ENCODE measurements at places on chromosomes 6 and 20. TPM values are rescaled to one million over a fixed set of nuclear protein-coding genes. Genes with fewer than 3 reads are reported as not detected.

OOEP gene
- total RNA-seq = not detected

RUNX2 gene
- total RNA-seq = 0.42 TPM

SAMD5 gene
- 2.7 TPM for total RNA-seq

DNA sequence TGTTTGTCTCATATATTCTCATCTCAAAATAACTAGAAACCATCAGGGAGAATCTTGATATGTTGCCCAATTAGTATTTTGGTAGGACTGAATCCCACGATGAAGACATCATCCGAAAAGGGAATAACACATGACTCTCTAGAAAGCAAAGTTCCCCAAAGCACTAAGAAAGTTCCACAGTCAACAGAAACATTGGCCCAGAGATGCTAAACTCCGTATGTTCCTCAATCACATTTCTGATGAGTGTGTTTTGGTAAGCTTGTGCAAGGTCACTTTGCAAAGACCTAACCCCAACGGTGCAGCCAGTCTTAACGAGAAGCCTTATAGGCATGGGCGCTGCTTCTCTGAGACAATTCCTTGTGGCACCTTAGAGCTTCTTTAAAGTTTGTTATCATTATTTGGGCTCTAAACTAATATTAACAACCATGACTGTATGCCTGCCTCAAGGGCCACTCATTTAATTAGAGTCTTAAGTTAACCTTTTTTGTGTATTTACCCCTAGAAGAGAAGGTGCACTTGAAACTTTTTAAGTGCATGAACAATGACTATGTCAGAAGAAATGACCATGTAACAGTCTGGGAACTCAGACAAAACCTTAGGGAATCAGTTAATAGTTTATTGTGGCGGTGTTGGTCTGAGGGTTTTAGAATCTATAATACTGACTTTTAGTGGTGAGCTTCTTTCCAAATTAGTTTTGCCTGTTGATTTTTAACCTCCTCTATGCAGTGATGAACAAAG lies 202.0 kb upstream of the RAB32 start:
- DNase-seq = no peak

GRCh38 chr20:5862703-5863039 lies 87.7 kb downstream of the TRMT6 start:
- no peak for DNase-seq

DNA sequence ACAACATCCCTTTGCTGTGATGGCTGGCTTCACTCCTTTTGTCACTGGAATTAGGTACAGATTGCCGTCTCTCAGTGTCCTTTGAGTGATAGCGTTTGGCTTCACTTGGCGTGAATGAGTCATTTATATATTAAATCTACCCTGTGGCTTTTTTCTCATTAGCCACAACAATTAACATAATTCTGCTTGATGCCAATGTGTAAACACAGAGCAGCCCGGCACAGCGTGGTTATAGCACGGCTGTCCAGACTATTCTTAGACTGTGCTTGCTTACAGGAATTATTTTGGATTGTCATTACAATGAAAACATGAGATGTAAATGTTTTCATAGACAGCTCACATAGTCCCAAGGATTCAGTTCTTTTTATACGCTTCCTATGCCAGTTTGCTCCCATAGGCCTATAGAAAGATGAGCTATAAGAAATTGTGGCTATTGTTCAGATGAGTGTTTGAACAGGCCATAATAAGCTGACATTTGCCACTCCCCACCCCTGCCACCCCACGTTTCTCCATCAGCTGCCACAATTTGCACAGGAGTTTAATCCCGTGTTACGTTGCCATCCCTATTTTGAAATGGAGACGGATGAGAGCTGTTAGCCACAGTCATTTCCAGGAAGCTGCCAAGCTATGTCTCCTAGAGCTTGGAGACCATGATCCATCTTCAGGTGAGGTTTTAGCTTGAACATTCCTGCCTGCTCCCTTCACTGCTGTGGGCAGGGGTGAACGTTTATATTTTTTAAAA lies 65.9 kb downstream of the PPP1R14C start:
- no peak for DNase-seq

GRCh38 chr6:106134906-106135634 lies 48.9 kb downstream of the PRDM1 start:
- no peak for DNase-seq

- DNase-seq = no peak
Observed at GRCh38 chr20:13212750-13213149, 8.3 kb upstream of the ISM1 start.

GRCh38 chr20:14726591-14726990 lies 389.2 kb upstream of the FLRT3 start:
- no peak for DNase-seq

DNA sequence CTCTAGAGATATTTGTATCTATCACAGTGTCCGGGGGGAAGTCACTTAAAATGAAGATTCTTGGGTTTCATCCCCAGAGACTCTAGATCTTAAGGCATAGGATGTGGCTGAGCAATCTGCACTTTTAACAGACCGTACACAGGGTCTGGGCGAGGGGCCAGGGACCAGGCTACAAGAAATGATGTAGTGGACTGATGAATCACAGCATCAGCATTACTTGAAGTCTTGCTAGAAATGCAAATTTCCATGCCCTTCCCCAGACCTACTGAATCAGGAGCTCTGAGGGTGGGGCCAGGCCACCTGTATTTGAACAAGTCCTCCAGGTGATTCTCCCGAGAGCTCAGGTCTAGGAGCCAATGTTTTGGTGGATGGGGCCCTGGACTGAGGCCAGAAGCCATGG lies 168.4 kb downstream of the DOK5 start:
- no peak for DNase-seq

- no peak for DNase-seq
Observed at GRCh38 chr20:58378704-58379103, 10.3 kb upstream of the VAPB start.

- DNase-seq = no peak
Observed at GRCh38 chr6:116697480-116697879, 16.5 kb downstream of the KPNA5 start.

DNA sequence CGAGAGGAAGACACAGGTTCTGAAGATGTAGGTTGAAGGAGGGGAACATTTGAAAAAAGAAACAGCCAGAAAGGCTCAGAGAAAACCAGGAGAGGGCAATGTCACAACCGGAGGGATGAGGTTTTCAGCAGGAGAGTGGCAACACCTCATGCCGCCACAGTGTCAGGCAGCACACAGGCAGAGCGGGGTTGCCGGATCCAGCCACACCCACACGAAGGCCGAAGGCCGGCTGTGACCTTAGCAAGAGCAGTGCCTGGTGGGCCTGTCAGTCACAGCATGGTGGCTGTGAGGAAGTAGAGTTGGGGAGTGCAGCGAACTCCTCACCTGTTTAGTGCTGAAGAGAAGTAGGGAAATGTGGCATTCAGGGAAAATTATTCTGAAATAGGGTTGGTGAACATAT lies 14.0 kb downstream of the HDDC2 start:
- DNase-seq = no peak

Data from liver (tissue), 10 donors.